ENCODE measurements at places on chromosomes 2 and 18.

- peak; percentile 80 for DNase-seq
These were observed 2.2 kb downstream of the RND3 start for GRCh38 chr2:150485114-150485870.

DNA sequence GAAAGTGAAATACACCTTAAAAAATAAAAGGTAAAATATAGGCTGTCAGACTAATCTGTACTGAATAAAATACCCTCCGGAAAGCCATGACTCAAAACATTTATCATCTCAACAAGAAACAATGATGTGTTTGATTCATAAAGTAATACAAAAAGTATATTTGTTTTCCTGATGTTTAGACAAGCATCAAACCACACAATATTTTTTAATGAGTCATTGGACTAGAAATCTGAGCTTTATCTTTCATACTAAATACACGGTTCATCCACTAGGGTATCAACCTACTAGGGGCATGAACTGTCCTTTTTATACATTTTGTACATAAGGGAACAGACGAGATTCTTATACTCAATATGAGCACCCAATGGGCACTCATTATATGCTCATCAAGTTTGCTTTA lies 31.3 kb downstream of the CD226 start:
- DNase-seq, result peak; percentile 1

GRCh38 chr2:71829008-71829407 lies 318.7 kb downstream of the CYP26B1 start:
- no peak for DNase-seq

DNA sequence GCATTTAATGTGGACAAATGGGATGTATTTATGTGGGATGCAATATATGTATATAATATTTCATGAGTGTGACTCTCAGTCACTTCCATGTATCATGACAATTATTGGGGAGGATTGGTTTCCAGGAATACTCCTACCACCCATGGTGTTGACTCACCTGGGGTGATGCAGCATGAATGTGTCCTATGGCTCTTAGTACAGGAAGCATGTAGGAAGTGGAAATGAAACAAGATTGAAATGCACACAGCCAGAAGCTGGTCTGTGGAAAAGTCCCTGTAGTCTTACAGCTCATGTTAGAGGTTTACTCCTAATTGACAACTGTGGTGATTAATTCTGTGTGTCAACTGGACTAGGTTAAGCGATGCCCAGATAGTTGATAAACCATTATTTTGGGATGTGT lies 89.3 kb upstream of the HAAO start:
- no peak for DNase-seq
